ENCODE measurements at places on chromosomes 1 and 21.
A peak's percentile ranks its signal among the peaks of the same experiment; 100 is the strongest.

GRCh38 chr1:116983112-116983511 is 18.4 kb upstream of the CD101 start:
- DNase-seq: no peak

- no peak for DNase-seq
Observed at GRCh38 chr21:18622383-18622782, 218.8 kb upstream of the TMPRSS15 start.

- DNase-seq: no peak
Observed at GRCh38 chr1:54012008-54012325, 6.0 kb downstream of the LDLRAD1 start.

DNA sequence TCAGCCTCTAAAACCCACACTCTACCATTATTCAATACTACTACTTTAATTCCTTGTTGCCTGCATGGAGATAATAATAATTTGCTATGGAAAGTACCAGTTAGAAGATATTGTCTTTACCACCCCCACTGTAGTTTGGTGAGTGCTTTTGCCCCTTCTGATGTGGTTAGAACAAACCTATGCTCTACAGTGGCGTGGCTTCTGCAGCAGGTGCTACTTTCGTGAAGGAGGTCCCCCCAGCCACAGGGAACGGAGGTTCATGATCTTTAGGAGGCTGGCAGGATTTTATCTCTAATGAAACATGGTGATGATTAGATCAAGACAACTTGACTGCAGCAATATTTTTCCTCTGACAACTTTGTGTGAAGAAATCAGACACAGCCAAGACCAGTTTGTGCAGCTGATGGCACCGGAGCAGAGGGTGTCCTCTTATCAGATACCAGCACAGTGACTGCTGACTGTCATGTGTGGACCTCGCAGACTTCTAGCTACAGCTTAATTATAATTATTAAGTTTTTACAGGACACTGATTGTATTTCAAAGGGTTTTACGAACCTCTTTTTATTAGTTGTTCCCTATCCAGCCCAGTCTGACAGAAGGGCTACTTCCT is 10.7 kb upstream of the TCHH start:
- DNase-seq: no peak

GRCh38 chr1:38941527-38942019 is at the start of gene RHBDL2:
RHBDL2 (minus strand) TSS chr1:38941830; CDS start chr1:38919212, 22,618 bp downstream.
- DNase-seq: no peak

GRCh38 chr1:2529784-2530512 is at the start of gene HES5:
HES5 (minus strand) TSS chr1:2530263; CDS start chr1:2530164, 99 bp downstream.
- DNase-seq: no peak

- no peak for DNase-seq
Observed at GRCh38 chr1:185158800-185159199, 1.8 kb downstream of the SWT1 start.

- no peak for DNase-seq
Observed at GRCh38 chr1:181140891-181141290, 52.4 kb downstream of the IER5 start.

- no peak for DNase-seq
Observed at GRCh38 chr21:46457801-46458314, 833 bp upstream of the DIP2A start.

GRCh38 chr1:204945565-204945977 is 74.9 kb downstream of the NFASC start:
- no peak for DNase-seq

DNA sequence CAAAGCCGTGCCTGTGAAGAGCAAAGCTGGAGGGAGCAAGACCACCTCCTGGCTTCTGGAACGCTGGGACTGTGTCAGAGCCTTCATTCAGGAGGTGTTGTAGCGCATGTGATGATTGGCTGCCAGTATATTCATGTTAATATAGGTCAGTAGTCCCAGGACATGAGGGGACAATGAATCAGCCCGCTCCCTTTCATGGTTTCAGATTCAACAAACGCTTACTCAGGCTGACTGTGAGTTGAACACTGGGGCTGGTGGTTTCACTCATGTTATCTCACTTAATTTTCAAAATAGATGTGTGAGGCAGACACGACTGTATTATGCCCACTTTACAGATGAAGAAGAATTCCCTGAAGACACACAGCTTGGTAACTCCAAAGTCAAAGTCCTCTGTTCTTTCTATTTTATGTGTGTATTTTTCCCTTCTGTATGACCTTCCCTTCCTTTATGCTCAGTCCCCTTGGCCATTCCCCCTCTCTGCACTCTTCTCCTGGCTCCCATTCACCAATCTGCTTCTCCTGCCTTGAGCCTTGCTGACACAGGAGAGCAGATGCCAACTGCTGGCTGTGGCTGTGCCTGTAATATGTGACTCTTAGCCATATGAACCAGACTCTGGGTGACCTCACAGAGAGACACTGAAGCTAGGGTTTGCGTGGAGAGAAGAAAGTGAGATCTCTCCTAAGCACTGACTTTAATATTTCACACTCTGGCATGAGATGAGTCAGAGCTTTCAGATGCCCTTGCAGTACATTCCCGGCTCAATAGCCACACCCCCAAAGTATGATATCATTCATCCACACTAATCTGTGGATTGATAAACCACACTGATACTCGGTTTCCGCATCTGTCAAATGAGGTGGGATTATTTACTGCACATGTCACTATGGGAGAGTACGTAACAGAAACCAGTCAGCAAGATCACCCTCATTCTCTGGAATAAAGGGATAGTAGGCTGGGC is 31.4 kb upstream of the KIRREL1 start:
- DNase-seq: no peak

DNA sequence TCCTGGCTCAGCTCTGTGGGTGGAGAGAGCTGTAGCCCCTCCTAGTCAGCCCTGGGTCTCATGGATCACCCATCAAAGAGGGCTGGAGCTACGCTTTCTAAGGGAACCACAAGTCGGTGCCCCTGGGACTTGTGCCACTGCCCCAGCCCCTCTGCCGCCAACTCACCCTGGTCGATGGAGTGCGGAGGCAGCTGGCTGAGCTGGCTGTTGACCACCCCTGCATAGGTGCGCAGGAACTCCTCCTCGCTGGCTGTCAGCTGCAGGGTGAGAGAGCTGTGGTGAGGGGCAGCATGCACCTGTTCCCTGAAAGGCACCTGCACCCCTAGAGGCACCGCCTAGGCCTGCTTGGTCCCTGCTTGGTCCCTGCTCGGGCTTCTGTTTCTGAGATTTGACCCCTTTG is 39.0 kb downstream of the CTNNBIP1 start:
- DNase-seq: no peak

DNA sequence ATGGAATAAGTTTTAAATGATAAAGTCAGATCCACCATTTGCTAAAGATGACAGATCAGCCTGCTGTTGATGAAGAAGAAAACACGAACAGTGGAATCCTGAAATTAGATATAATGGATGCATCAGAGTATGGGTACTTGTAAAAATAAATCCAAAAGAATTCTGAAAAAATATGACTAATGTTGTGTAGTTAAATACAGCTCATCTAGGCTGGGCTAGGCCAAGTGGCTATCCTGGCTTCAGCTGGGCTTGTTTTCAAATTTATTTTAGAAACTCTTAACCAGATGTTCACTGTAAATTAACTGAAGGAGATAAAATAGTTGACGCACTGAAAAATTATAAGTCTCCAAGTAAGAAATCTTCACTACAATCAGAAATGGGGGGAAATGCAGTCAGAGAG is 7.4 kb upstream of the RGS2 start:
- no peak for DNase-seq

- DNase-seq: no peak
Observed at GRCh38 chr1:226002667-226003501, 3.7 kb upstream of the SDE2 start.

GRCh38 chr1:19552291-19553010 is 67.1 kb upstream of the CAPZB start:
- DNase-seq: no peak

GRCh38 chr1:46248122-46248920 is 758 bp downstream of the RAD54L start:
- no peak for DNase-seq

DNA sequence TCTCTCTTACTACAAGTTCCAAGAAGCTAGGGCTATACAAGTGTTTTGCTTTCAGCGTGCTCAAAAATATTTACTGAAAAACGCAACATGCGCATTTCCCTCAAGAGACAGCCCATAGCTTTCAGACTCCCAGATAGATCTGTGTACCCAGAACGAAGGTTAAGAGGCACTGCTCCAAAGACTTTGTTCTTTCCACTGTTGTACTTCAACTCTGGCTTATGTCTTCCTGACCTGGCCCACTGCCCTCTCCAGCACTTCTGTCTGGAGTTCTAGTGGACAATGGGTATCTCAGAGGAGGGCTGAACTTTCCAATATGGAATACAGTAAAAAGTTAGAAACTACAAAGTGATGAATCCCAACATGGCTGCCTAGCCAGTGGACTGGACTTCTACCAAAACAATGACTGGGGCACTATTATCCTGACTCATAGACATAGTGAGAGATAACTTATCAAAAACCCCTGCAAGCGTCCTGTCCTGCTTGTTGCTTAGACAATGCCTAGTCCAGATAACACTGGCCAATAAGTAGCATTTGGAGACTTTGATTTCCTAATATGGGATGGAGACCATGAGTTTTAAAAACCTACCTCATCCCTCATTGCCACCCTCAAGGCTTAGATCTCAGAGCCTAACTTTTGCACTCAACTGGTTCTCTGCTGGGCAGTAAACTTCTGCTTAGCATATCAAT is 8.8 kb upstream of the ADAR start:
- no peak for DNase-seq

DNA sequence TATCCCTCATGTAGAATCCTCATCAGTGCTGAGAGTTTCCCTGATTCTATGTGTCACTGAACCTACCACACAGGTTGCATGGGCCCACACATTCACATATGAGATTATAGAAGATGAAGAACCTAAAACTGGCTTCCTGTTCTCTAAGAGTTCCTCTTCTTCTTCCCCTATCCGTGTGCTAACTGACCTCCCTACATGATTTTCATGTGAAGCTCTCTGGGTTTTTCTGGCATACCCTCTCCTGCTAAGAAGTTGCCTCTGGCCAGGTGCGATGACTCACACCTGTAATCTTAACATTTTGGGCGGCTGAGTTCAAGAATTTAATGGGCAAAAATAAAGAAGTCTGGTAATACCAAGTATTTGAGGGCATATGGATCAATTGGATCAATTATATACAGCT is 5.5 kb upstream of the CD244 start:
- no peak for DNase-seq

DNA sequence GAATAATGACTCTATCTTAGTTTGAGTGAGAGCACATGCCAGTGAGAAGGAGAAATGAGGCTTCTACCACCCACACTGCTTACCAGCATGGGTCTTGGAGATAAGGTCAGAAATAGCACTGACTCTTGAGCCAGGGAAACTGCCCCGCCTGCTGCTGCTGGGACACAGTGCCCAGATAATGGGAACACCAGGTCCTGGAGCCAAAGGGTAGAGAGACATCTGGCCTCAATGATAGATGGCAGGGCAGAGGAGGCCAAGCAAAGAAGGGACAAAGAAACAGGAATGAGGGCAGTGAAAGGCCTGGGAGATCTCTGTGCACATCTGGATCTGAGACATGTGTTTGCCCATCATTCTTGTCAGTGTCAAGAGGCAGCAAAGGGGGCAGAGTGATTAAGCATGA is 97.4 kb downstream of the MIS18A start:
- DNase-seq: no peak

DNA sequence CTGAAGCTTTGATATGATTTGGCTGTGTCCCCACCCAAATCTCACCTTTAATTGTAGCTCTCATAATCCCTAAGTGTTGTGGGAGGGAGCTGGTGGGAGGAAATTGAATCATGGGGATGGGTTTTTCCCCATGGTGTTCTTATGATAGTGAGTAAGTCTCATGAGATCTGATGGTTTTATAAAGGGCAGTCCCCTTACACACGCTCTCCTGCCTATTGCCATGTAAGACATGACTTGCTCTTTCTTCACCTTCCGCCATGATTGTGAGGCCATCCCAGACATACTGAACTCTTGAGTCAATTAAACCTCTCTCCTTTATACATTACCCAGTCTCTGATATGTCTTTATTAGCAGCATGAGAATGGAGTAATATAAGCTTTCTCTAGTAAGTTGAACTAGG is 261.9 kb downstream of the HLX start:
- no peak for DNase-seq

GRCh38 chr1:37807220-37807554 is 403 bp upstream of the C1orf122 start:
- no peak for DNase-seq

- DNase-seq: no peak
Observed at GRCh38 chr1:94126651-94127050, 5.7 kb upstream of the ABCA4 start.

DNA sequence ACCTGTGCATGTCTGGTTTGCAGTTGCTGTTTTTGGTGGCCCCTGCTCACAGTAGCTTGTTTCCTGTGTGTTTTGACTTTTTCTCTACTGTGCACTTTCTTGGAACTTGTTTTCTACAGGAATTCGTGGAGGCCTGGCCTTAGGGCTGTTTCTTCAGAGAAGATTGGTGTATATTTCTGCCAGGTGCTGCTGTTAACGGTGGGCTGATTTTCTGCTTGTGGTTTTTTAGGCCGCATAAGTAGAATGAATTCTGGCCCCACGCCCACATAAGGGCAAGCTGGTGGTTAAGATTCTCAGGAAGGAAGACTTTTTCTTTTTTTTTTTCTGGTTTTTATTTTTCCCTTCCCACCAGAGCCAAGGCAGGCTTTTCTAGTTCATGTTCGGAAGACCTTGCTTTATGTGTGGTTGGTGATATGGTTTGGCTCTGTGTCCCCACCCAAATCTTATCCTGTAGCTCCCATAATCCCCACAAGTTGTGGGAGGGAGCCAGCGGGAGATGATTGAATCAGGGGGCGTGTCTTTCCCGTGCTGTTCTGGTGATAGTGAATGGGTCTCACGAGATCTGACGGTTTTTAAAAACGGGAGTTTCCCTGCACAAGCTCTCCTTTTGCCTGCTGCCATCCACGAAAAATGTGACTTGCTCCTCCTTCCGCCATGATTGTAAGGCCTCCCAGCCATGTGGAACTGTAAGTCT is 71.5 kb upstream of the DISP3 start:
- peak; percentile 5 for DNase-seq

GRCh38 chr1:182484067-182484466 is 34.1 kb downstream of the RGSL1 start:
- DNase-seq: no peak

DNA sequence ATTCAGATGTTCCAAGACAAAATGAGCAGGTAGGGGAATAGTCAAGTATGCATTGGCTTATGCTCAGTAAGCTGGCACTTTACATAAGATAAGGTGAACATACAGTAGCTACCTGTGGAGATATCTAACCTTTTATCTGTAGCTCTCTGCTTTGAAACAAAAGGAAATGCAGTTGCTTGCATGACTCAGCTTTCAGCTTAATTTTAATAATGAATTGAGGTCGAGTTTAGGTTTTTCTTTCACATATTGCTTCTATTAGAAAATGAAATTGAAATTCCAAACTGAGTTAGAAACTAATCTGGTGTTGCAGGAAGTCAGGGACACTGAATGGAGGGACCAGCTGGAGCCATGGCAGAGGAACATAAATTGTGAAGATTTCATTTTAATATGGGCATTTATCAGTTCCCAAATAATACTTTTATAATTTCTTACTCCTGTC is 8.3 kb downstream of the FRRS1 start:
- no peak for DNase-seq
